ENCODE measurements at places on chromosomes 11 and 22. TPM values are rescaled to one million over a fixed set of nuclear protein-coding genes. Genes with fewer than 3 reads are reported as not detected.

- no peak for ATAC-seq
These were observed 64.8 kb downstream of the LRRC4C start for GRCh38 chr11:41394521-41395195.

DNA sequence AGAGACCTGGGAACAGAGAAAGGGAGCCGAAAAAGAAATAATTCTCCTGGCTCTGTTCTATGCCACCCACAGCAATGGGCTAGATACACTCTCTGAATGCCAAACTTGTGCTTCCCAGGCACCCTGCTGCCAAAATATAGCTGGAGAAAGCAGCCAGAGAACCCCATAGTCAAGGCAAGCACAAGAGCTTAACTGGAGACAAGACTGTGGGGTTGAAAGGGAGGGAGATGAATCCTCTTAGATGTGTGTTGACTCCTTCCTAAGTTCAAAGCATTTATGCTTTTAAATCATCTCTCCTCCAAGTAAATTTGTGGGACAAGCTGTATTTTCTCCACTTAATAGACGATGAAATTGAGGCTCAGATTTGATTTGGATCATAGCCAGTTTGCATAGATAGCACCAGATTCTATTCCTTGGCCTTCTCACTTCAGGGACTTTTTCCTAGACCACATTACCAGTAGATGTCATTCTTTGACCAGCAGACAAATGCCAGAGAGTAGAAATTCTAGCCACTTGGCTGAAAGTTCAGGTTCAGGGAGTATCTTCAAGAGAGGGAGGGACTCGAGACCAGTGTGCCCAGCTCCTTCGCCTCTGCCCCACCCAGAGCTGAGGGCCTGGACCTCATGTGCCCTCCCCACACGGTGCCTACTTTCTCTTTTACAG is 16.5 kb upstream of the ETS1 start:
- ATAC-seq = no peak

GRCh38 chr11:72445423-72445822 is 11.1 kb upstream of the CLPB start:
- ATAC-seq = no peak

DNA sequence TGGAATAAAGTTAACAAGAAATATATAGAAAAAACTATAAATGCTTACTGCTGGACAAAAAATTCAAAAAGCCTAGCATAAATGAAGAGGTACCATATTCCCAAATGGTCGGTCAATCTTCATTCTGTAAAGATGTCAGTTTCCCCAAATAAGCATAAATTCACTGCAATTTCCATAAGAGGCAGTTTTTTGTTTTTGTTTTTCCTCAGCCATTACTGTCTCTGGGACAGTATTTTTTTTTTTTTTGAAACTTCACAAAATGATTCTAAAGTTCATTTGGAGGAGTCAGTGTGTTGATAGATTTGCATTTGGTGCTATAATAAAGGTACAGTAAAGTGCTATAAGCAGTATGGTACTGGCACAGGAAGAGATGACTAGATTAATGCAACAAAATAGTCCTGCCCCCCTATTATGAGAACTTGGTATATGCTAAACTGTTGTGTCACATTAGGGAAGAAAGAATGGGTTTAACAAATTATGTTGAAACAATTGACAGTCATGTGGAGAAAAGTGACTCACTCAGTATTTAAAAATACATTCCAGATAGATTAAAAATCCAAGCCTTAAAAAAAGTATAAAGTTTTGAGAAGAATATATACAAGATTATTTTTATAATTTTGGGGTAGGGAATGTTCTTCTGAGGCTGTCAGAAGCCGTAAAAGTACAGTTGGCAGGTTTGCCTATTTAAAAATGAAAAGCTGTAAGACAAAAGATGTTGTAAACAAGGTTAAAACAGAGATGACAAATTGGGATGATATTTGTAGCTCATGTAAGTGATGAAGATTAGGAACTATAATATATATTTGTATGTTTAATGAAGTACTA is 2.6 kb upstream of the FTH1 start:
- no peak for ATAC-seq

DNA sequence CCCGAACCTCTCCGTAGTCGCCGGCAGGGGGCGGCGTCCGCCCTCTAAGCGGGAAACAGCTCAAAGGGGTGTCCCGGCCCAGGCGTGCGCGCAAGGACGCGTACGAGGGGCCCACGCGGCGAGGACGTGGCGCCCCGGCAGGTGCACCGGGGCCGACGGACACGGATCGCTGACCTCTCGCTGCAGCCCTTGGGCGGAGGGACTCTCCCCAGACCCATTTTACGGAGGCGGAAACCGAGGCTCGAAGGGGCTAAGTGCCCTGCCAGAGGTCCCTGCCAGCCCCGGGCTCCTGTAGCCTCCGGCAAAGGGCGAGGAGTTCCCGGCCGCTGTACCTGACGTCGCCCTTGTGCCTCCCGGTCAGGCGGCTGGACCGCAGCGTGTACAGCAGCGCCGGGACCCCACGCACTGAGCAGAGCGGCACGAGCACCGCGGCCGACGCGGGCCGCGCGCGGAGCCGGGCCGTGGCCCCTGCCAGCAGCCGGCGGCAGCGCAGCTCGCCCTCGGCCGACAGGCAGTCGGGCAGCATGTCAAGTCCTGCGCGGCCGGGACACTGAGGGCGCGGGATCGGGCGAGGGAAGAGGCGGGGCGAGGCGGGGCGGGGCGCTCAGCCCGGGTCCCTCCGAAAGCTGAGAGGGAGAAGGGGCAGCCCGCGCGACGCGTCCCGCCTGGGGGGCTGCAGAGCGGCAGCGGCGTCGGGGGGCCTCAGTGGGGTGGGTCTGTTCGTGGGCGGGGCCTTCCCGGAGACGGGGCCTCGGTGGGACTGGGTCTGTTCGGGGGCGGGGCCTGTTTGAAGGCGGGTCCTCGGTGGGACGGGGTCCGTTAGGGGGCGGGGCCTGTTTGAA is at the start of gene NUDT8:
Gene NUDT8 (minus strand): TSS at position 552 of the 842 bp plus-strand sequence. CDS start 26 bp downstream, at position 526.
- ATAC-seq = peak; percentile 82

DNA sequence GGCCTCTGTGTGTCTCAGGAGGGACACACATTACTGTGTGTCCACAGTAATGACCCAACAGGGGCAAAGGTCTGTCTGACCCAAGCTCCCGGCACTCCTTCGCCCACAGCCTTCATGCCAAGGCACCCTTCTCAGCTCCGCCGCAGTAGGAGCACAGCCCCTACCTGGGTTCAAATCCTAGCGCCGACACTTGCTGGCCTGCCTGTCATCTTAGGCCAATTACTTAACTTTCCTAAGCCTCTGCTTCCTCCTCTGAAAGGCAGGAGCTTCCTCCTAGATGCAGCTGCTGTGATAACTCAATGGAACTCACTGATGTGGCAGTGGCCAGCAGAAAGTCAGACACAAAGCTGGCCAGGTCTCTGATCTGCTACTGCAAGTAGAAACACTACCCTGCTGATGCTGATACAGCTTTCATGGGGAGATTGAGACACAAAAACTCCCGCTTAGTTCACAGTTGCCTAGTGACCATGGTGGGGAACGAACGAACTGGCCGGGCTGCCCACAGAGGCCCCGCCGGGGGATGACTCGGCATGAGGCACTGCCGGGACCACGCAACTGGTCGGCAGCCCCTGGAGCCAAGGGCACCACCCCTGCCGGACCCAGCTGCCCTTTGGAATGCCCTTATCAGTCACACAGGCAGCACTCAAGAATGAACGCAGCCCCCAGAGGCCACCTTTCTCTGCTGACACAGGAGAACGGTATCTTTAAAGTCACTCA is 8.1 kb downstream of the EHD1 start:
- ATAC-seq = peak; percentile 65

- ATAC-seq = no peak
These were observed 108.5 kb upstream of the ALX4 start for GRCh38 chr11:44418456-44418830.

GRCh38 chr11:23509023-23509422 is 648.7 kb upstream of the CCDC179 start:
- ATAC-seq = no peak

DNA sequence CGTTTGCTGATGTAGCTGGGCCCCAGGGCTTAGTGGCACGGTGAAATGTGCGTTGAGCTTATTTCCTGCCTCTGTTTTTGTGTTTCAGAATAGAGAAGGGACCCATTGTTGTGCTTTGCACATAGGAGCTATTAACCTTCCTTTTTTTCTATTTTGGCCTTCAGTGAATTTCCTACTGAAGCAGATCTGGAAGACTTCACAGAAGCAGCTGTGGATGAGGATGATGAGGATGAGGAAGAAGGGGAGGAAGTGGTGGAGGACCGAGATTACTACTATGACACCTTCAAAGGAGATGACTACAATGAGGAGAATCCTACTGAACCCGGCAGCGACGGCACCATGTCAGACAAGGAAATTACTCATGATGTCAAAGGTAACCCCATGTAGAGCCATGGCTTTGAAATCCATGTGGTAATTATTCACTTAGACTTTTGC is 37.4 kb upstream of the ST14 start:
- ATAC-seq = no peak

GRCh38 chr22:25197340-25197739 is 2.3 kb upstream of the CRYBB3 start:
- no peak for ATAC-seq

GRCh38 chr22:42080287-42080686 is 787 bp downstream of the SMDT1 start:
- no peak for ATAC-seq

GRCh38 chr11:96199563-96200025 is 143.4 kb downstream of the MAML2 start:
- ATAC-seq = no peak

DNA sequence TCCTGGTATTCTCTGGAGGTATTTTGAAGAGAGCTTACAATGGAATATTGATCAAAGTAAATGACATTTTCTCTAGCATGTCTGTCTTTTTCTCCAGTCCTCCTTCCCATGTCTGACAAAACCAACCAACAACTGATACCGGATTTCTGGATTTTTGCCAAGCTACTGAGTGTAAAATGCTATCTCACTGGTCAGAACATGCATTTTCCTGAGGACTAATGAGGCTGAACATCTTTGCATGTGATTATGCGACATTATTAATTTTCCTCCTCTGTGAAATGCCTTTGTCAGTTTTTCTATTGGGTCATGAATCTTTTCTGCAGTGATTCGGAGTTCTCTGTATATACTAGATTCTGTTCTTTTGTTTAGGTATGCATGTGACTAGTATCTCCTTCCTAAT is 51.4 kb downstream of the CDON start:
- no peak for ATAC-seq

- ATAC-seq = no peak
These were observed 14.2 kb downstream of the KCNJ4 start for GRCh38 chr22:38440747-38441350.

Gene OR52I2
- not detected for total RNA-seq
